ENCODE measurements at places on chromosomes 1 and 21.

GRCh38 chr1:241672301-241672700 lies 20.2 kb downstream of the WDR64 start:
- DNase-seq, result no peak

DNA sequence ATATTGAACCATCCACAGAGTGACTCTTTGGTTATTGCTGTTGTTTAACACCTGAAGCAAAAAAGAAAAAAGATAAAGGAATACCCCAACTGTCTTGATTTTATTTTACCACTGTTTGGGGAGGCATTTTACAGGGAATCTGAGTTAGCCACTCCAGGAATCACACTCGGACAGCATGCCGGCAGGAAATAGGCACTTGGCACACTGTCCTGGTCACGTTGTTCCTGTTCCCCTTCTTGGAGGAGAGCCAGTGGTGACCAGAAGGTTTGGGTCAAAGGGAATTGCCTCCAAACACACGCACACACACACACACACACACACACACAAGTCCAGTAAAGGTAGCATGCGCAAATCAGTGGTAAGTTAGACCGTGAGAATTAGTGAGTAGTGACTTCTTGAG lies 13.8 kb downstream of the RGS4 start:
- DNase-seq, result no peak

GRCh38 chr1:218411101-218411500 lies 66.0 kb downstream of the TGFB2 start:
- DNase-seq, result no peak

- no peak for DNase-seq
Observed at GRCh38 chr1:184753608-184754475, 816 bp downstream of the EDEM3 start.

- no peak for DNase-seq
Observed at GRCh38 chr1:45353685-45354084, 13.4 kb upstream of the MUTYH start.

DNA sequence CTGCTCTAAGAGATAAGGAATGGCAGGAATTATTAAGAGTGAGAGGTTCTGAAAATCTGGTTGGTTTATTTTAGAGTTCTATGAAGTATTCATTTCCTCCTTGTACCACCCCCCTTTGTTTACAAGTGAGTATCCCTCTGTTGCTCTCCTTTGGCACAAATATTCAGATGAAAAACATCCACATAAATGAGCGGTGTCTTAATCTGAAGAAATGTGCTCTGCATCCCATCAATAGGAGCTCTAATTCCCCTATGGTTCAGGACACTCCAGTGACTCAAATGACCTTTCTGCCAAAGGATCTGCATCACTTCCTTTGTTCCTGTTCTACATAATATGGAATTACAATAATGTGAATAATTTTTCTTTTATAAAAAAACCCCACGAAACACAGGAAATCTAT lies 16.6 kb downstream of the DDAH1 start:
- no peak for DNase-seq

DNA sequence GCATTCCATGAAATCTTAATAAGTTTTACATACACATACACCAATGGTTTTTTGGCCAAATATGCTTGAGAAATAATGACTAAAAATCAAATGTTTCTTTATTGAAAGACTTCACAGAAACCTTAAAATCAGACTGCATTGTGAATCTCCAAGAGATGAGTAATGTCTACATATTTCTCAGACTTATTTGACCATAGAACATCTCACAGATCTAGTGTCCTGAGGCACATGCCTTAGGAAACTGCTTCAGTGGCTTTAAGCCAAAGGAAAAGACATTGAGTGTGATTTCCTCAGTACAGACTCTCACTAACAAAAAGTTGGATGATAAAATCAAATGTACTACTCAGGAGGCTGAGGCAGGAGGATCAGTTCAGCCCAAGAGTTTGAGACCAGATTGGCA lies 6.2 kb upstream of the C1orf105 start:
- no peak for DNase-seq

- no peak for DNase-seq
Observed at GRCh38 chr1:68107771-68108170, 57.3 kb upstream of the DIRAS3 start.

GRCh38 chr1:208309771-208310170 lies 65.6 kb upstream of the PLXNA2 start:
- DNase-seq, result no peak

DNA sequence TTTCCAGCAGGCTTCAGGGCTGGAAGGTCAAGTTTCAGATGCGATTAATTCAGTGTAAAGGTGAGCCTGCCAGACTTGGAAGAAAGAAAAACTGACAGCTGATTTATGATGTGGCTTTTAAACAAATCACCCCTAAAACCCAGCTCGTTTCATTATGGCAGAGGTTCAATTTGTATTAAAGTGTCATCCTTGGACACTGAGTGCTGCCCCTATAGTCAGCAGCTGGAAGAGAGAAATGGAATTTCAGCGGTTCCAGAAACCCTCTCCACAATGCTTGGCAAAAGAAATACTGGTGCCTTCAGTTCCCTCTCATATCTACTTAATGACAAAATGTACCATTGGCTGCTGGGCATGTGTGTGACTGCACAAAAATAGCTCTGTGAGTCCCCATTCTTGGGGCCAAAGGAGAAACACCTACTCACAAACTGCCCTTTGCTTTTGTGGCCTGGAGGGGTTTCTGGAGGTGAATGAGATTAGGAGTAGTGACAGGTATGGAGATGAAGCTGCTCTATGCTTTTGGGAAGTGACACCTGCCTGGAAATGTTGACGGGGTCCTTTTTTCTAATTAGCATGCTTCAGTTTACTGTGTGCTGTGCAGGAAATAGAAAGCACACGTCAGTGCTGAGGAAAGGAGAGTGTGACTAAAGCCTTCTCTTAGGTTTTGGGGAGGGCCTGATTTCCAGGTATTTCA lies 95.1 kb upstream of the TSPAN2 start:
- no peak for DNase-seq

GRCh38 chr1:235923466-235924021 lies 56.8 kb upstream of the LYST start:
- no peak for DNase-seq

DNA sequence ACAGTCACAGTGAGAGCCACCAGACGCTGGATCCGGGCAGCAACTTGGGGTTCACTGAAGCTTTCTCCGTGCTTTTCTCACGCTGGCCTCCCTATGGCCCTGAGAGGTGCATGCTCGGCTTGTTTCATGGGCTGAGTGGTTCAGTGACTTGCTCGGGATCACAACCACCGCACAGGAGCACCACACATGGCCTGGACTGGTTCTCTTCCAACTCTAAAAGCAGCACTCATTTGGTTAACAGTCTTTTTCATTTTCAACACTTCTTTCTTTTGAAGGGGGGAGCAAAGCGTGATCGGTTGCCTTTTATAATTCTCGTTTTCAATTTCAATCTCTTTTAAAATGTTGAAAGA lies 26.2 kb downstream of the UBIAD1 start:
- no peak for DNase-seq

GRCh38 chr1:241045659-241046058 lies 311.3 kb downstream of the RGS7 start:
- no peak for DNase-seq

DNA sequence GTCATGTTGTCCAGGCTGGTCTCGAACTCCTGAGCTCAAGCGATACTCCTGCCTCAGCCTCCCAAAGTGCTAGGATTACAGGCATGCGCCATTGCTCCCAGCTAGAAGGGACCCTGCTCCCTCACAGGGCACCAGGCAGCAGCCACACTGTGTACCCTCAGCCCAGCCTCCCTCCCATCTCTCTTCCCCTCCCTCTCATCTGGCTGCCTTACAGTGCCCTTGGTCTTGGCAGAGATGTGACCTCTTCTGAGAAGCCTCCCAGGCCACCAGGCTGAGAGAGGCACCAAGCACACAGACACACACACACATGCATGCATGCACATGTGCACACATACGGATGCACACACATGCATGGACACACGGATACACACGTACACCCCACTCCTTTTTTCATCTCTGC lies 25.0 kb downstream of the EPHA2 start:
- no peak for DNase-seq

DNA sequence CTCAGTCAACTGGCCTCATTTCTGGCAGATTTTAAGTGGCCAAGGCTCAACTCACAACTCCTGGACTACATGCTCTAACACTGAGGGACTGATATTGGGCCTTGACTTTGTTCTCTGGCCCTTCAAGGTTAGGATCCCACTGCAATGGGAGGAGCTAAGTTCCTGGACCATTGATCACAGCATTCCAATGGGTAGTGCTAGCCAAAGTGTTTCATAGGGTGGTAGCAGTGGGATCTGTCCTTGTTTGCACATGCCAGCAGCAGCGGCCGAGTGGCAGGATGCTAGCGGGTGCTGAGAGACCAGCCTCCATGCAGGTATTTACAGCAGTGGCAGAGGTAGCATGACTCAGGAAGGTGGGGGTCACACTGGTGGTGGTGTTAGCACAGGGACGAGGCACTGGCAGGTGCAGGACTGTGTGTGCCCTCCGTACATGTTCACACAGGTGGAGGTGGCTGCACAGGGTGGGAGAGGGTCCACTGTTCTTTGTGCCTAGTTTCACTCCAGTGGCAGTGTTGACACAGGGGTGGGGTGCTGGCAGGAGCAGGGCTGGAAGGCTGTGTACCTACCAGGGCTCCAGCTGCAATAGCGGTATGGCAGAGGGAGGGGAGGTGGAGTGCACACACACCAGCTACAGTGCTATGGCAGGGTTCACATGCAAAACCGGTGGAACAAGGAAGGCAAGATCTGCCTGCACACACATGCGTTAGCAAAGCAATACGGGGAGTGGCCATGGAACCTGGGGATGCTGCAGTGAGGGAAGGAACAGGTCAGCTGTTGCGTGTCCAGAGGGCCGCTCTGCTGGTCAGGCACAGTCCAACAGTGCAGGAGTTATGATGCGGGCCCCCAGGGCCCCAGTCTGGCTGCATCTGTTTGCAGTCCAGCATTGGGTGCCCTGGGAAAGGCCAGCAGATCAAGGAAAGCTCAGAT lies 51.7 kb downstream of the COL24A1 start:
- no peak for DNase-seq
